ENCODE measurements at places on chromosomes 12 and 14.

DNA sequence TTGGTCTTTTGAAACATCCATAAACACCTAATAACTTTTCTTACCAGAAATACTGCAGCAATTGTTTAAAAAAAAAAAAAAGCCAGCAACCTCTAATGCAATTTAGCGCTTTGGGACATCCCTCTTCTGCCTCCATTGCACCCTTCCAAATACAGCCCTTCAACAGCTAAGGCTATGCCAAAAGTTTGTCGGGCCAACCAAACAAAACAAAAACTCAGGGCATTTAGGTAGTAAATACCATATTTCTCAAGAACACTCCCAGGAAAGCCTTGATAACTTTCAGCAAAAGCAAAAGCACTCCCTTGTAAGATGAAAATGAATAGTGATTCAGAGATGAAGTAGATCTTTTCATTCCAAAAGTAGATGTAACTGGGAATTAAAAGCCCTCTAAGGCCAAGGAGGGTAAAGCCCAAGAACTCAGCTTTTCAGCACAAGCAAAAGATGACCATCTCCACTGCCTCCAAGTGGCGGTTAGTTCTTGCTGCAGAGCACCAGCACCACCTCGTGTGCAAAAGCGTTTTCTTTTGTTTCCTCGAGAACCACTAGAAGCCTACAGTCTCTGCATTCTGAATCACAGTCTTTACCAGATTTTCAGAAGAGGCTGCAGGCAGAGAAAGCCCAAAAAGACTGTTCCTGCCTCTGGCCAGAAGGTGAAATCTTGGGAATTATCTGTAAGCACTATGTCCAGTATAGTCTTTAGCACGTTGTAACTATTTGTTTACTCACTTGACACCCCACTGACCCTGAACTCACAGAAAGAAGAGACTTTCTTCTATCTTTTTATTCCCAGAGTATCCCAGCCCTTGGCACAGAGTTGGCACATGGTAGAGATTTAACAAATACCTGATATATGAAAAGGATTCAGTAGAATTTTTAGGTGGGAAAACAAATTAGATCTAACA lies 53.1 kb downstream of the SIX6 start:
- DNase-seq, result no peak

DNA sequence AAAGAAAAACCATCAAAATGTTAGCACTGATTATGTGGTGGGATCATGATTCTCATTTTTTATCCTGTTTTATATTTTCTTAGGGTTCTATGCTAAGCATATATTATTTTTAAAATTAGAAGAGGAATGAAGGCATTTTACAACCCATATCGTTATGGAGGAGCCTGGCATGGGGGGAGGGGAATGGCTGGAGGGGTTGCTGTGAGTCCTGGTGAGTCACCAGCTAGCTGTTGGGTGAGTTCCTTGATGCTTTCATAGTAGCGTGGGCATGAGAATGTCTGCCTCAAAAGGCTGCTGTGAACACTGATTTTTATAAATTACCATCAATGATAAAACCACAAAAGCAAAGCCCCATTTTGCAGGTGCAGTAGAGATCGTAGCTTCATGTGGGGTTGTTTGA lies 46.9 kb downstream of the C14orf132 start:
- DNase-seq, result no peak

- no peak for DNase-seq
These were observed 27.2 kb downstream of the SYT1 start for GRCh38 chr12:78891646-78892353.

DNA sequence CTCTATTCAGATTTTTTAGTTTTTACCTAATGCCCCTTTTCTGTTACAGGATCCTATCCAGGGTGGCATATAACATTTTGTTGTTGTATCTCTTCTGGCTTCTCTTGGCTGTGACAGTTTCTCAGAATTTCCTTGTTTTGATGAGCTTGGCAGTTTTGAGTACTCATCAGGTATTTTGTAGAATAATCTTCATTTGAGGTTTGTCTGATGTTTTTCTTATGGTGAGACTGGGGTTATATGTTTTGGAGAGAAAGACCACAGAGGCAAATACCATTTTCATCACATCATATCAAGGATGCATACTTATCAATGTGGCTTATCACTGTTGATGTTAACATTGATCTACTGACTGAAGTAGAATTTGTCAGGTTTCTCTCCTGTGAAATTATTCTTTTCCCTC lies 14.0 kb upstream of the LYZ start:
- DNase-seq, result no peak

All from stimulated activated CD4-positive, alpha-beta T cell treated with anti-CD3 and anti-CD28 coated beads, Interleukin-12 subunit alpha, Interleukin-12 subunit beta, amount 100 ng/mL, for 4 hours (primary cell).